ENCODE measurements at places on chromosomes 1 and 21.

DNA sequence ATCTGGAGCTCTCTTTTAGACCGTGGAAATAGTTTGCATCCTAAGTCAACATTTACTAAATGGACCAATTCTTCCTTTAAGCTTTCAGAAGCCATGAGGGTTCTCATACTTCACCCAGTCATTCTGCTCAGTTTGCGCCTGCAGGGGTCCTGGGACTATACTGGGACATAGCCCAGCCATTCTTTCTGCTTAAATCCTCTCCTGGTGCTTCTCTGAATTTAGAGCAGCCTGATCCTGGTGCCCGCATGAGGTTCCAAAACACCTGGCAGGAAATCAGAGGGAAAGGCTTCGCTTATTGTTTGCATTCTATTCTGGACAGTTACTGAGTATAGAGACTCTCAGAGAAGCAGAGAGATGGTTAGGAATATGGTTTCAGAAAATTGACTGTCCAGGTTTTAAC is 27.0 kb downstream of the TNN start:
- DNase-seq: no peak

DNA sequence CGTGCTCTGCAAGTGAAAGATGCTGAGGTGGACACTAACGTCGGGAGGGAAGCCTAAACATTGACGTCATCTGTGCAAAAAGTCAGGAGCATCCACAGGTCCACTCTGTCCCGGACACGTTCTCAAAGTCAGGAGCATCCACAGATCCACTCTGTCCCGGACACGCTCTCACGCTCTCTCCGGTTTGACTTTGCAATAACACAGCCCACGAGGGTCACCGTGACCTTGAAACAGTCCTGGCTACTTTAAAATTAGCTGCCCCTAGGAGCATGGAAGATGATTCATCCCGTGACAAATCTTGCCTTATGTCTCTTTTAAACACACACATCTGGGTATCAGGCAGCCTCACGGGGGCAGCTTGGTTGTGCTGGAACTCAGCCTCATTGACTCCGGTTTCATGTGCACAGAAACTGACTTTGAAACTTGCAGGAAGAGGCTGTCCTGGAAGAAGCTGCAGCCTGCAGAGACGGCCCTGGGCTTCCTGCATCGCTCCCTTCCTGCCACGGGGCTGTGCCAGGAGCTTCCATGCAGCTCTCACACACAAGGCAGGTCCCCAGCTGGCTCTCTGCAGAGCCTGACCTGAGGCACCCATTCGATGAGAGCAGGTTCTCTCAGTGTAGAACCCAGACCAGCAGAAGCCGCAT is 18.1 kb upstream of the COL18A1 start:
- DNase-seq: peak; percentile 92

- DNase-seq: no peak
Measured at GRCh38 chr1:205672395-205672889, 7.9 kb downstream of the SLC45A3 start.

- DNase-seq: no peak
Measured at GRCh38 chr1:187053876-187054275, 225.1 kb downstream of the PLA2G4A start.

DNA sequence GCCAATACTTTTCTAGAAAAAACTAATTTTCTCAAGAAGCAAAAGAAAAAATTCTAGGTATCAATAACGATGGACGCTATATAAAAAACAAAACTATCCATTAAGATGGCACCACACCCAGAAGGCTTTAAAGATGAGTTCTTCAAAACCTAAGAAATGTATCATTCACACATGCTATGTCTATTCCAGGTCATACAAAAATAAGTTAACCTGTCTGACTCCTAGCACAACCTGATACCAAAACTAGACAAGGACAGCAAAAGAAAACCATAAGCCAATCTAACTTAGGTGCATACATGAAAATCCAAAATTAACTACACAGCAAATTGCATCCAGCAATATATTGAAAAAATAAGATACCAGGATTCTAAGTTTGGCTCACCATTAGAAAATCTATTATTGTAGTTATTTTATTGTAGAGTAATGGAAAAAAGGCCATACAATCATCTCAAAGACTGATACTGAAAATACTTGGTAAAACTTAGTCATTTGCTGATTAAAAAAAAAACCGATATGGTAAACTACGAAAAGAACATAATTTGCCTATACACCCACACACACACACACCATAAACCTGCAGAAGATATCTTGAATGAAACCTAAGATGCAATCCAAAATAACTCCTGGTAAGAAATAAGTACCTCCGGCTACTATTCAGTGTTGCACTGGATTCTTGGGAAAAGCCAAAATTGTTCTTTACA is 55.0 kb downstream of the TRAF5 start:
- no peak for DNase-seq

DNA sequence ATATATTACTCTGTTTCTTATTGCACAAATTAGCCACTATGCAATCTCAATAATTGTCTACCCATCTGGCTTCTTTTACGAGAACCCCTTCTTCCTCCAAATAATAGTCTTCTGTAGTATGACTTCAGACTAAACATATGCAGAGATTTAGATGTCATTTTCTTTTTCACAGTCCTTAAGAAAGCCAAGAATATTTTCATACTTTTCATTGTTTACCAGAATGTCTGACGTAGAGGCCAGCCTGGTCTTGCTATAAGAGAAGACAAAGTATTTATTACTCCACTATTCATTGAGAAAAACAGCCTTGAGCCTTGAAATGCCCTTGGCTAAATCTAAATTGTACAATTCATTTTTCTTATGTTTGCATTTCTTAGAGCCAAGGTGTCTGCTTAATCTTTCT is 714.9 kb upstream of the CXADR start:
- DNase-seq: no peak

DNA sequence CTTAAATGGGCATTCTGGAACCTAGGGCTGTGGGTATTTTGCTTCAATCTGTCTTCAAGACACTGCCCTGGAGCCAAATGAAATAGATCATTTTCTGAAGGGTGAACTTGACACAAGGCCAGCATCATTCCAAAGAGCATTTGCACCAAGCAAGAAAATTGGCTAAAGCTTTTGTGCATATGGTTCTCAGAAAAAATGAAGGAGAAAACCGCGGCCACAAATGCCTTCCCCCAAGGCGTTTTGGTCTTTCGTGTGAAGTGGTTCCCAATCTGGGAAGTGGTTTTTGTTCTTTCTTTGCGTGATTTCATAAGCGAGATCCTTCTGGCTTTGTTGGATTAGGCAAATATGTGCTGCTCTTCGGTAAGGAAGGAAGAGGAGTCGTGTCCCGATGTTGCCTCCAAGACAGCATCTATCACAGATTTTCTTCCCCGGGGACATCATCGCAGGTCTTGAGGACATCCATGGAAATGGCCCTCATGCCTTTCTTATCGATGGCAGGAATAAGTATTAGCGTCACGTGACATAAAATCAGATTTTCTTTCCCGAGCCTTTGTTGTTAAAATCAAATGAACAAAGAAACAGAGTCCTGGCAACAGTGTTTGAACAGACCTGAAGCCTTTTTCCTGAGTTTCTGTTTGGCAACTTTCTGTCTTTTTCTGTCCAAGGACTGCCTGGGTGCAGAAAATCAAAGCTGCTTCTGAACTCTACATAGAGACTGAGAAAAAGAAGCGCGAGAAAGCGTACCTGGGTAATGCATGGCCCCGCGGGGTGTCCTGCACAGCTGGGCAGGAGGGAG is 31.0 kb downstream of the ATP5PO start:
- DNase-seq: no peak

GRCh38 chr1:245572709-245573108 is 417.9 kb downstream of the KIF26B start:
- DNase-seq: no peak

DNA sequence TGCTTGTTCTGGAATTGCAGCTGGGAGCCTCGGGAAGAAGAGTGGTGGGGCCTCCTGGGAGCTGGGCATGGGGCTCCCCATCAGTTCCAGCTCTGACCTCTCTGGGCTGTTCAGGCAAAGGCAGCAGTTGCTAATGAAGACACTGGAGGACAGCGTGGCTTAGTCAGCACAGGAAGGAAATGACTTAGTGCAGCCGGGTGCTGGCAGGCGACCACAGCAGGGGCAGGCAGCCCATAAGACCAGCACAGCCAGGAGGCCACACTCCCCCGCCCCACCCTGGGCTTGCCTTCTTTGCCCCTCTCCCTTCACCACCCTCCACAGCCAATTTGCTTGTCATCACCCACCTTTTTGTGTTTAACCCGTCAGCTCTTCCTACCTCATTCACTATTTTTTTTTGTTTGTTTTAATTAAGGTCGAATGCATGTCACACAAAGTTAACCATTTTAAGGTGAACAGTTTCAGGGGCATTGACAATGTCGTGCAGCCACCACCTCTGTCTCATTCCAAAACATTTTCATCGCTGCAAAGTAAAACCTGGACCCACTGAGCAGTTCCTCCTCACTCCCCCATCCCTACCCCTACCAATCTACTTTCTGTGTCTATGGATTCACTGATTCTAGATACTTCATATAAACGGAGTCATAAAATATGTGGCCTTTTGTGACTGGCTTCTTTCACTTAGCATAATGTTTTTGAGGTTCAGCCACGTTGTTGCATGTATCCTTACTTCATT is 10.9 kb downstream of the OLIG2 start:
- no peak for DNase-seq

GRCh38 chr1:233172201-233172600 is 123.3 kb downstream of the PCNX2 start:
- no peak for DNase-seq

DNA sequence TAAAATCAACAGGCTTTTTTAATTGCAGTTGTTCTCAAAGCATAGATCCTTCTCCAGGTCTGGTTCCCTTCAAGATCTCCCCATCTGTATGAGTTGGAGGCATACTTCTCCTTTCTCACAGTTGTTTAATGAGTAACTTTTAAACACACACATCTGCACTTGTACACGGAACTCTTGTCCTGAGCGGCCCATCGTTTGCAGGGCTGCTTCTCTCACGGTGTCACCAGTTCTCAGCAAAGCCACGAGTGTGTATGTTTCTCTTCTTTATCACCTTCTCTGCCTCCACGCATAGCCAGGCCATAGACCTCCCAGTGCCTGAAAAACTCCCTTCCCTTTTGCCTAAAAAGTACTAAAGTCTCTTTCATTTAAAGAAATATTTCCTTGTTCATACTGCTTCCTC is 68.7 kb upstream of the ROR1 start:
- no peak for DNase-seq

DNA sequence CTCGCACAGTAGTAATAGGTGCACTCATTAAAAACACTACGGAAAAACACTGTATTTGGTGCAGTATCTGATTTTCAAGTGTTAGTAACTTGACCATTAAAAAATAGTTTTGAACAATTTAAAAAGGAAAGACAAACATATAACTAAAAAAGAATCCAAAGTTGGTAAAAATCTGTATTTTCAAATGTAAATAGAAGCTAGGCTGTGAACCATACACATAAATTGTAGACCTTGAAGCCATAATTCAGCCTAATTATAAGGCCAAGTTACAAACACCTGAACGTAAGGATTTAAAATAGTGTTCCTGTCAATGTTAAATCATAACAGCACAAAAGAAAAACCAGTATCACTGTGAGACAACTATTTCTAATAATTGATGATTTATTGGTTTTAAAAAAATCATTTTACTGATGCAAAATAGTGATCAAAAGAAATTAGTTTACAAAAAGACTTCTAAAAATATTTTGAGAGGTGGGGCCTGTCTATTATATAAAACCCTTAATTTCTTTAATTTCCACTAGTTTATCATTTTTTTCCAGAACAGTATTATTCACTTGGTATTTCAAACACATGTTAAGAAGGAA is 4.5 kb downstream of the IRF2BP2 start:
- DNase-seq: no peak

DNA sequence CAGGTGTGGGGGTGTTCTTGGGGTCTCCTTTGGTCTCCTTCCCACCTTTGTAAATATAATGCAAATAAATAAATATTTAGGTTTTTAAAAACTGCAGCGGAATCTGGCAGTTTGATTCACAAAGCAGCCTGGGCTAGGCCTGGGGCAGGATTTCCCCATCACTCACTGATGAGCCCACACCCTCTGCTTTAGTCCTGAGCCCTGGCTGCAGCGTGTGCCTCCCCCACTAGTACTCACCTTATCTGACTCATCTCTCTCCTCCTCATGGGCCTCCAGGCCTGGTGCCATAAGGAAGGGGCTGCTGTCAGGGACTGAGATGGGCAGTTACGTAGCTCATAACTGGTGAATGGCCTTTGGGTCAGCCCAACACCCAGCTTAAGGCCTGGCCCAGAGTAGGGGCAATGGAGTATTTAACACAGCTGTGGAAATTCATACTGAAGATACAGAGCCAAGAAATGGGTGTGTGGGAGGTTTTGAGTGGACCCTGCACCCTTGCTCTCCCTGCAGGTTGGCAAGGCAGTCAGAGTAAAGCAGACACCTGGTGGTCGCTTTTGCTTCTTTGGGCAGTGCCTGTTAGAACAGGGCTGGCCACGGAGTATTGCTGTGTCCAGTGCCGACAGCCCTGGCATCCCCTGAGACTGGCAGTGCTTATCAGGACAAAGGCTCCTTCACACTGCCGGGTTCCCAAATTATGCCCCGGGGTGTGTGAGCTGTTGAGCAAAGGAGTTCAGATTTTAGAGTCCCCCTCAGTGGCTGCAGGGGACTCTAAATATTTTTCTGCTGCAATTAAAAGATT is 39.7 kb downstream of the AZIN2 start:
- DNase-seq: no peak

GRCh38 chr1:77468949-77469710 is 187.3 kb downstream of the AK5 start:
- no peak for DNase-seq

DNA sequence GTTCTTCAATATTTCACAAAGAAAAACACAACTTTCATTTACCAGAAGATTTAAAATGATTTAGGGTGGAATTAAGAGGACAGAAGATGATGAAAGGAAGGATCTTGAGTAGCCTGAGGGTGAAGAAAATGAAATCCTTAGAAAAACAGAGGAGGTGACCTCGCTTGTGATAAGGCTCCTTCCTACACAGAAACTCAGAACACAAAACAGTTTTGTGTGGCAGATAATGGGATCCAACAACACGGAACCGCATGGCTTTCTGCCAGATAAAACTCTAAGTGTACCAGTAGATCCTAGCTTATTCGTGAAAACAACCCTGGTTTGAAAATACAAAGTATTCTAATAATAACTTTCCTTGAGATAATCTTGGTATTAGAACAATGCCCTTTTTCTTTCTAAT is 74.0 kb upstream of the EXO1 start:
- DNase-seq: no peak

GRCh38 chr1:4053774-4054173 is 153.7 kb upstream of the C1orf174 start:
- DNase-seq: no peak

GRCh38 chr1:245707941-245708340 is 553.2 kb downstream of the KIF26B start:
- DNase-seq: no peak

DNA sequence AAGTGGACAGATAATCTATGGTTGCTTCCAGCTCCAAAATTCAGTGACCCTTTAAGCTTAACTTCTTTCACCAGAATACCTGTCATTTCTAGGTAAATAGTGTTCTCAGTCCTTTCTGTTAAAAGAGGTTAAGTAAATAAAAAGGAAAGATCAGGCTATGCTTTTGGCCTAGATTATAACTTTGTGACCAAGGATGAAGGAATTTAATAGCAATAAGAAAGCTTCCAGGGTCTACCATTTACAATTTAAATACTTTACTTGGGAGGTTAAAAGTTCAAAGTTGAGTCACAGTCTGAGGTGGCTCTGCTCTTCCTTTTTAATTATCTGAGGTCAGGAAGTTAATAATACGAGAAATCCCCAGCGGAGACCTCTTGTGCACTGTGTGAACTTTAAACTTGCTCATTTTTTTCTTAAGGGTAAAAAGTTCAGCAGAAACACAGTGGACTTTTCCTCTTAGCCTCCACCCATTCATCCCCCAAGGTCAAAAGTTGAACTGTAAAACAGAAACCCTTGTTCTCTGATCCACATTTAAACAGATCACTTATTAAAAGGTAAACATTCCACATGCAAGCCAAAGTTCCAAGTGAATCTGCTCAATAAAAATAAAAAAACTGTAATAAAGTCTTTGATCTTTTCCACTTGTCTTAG is 187.1 kb downstream of the NRIP1 start:
- no peak for DNase-seq
